ENCODE measurements at places on chromosomes 4 and X.

GRCh38 chr4:91037951-91038350 lies 910.8 kb downstream of the CCSER1 start:
- DNase-seq, result no peak

DNA sequence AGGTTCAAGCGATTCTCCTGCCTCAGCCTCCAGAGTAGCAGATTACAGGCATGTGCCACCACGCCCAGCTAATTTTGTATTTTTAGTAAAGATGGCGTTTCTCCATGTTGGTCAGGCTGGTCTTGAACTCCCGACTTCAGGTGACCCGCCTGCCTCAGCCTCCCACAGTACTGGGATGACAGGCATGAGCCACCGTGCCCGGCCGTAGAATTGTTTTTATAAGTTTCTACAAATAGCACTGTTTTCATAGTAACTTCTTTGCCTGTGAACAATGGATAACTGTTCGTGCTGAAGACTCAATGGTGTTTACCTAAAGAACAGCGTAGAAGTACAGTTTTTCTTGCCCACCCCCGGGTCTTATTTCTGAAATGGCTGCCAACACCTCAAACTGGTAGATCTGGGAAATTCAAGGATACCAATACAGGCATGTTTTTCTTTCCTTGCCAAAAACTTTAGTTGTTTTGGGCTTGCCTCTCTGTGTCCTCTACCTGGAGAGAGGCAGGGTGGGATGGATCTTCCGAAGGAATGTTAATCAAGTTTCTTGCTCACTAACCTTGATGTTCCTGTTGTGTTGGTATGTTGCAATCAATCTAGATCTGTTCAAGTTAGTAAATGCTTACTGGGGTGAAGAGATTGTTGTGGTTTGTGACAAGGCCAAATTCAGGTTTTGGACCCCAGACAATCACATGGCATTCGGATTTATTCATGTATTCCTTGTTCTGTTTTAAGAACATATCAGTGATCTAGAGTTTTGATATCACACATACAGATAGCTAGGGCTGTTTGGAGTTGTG lies 2.8 kb upstream of the RUFY3 start:
- DNase-seq, result no peak

GRCh38 chr4:13981499-13981898 lies 354.0 kb upstream of the BOD1L1 start:
- no peak for DNase-seq

DNA sequence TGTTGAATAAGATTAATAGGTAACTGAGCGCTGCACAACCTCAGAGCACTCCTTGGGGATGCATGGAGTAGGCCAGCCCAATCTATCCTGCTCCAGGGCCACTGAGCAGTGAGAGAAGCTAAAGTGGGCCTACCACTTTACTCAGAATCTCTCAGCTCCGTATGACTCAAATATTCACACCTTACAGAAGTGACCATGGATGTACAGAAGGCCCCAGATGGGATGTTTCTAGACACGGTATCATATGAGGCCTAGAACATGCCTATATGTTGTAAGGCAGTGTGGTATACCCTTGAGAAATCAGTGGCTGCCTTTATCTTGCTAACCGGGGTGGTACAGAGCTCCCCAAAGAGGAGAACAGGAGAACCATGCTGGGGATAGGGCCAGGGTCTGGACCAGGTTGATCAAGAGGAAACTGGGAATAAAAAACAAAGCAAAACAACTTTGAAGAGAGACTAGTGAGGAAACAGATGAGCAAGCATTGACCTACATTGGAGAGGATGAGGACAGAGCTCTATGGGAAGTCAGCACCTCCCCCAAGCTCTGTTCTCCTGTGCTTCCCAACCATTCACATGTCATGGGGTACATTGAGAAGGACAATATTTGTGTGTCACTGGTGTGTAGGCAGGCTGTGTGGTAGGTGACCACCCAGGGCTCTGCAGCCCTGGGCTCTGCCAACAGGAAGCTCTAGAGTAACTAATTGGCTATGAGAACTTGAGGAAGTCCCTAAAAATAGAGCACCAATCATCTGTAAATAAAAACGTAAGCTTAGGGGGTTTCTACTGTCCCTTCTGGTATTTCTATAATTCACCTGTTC lies 31.4 kb downstream of the HOPX start:
- no peak for DNase-seq

GRCh38 chr4:72555377-72555831 lies 13.6 kb downstream of the ADAMTS3 start:
- DNase-seq, result no peak

DNA sequence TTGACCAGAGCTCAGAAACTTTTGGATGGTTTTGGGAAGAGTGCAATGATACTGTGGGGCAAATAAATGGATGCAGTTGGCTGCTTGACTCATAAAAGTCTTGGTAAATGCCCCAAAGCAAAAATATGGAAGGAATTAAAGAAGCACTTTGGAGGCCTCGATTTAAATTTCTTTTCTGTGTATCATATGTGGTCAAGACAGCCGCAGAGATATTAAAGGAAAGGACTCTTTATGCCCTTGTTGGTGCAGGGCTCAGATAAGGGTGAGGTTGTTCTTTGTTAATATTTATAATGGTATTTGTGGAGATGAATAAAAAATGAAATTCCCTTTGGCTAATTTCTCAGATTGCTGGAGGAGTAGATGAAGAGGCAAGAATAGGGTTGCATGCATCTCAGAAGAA lies 90.2 kb downstream of the NHS start:
- no peak for DNase-seq

DNA sequence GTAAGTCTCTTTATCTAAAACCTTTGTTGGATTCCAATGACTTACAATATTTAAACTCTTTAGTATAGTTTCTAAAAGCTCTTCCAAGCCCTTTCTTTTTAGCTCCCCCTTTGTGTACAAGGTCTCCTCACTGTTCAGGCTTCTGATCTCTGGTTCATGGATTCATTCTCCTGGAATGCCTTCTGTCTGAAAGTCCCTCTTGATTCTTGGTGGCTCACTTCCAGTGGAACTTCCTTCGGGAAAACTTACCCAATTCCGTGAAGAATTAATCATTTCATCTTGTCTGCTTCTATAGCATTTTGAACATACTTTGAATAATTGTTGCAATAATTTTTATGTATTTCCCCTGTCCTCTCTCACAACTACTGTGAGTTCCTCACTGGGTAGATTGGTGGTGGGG lies 3.6 kb downstream of the ARHGAP24 start:
- no peak for DNase-seq

DNA sequence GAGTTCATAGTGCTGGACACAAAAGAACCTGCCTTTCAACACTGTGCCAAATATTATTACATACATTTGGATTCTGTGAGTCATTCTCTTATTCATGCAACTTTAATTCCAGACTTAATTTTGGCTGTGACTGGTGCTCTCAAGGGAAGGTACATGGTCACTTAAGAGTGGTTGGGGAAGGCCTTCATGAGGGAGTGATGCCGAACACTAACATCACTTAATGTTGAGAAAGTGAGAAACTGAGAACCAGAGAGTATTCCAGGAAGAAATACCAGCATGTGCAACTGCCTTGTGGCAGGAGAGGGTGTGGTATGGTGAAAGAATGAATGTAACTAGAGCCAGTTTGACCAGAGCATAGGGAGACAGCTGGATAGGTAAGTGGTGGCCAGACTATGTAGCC lies 41.5 kb upstream of the FHDC1 start:
- no peak for DNase-seq

- DNase-seq, result no peak
These were observed 39.1 kb upstream of the TMEM184C start for GRCh38 chr4:147578051-147578476.

DNA sequence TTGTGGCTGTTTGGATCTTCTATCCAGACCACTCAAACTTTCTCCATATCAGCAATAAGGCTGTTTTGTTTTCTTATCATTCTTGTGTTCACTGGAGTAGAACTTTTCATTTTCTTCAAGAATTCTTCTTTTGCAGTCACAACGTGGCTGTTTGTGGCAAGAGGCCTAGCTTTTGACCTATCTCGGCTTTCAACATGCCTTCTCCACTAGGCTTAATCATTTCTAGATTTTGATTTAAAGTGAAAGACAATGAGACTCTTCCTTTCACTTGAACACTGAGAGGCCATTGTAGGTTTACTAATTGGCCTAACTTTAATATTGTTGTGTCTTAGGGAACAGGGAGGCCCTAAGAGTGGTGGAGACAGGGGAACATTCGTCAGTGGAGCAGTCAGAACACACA lies 19.1 kb downstream of the FGF2 start:
- DNase-seq, result no peak

DNA sequence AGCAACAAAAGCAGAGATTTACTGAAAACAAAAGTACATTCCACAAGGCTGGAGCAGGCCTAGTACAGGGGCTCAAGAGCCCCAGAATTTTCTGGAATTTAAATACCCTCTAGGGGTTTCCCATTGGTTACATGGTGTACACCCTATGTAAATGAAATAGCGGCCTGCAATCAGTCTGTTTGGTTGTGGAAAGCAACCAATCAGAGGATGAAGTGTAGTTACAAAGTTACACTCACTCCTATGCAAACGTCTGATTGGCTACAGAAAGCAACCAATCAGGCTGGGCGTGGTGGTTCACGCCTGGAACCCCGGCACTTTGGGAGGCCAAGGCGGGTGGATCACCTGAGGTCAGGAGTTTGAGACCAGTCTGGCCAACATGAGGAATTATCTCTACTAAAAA lies 13.8 kb upstream of the TXLNG start:
- DNase-seq, result no peak

DNA sequence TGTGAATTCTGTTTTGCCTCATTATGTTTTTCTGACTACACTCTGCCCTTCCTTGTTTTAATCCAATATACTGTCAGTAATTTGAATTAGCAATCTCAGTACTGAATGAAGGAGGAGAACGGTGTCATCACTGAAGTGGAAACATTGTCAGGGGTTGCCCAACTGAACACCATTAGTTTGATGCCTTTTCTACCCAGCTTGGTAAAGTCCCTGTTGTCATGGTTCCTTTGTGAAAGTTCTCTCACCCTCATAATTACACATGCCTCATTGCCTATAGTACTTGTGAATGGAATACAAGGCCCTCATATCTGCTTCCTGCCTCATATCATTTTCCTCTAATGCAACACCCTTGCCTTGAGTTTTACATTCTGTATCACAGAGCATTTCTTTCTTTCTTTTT lies 76.9 kb downstream of the RRAGB start:
- DNase-seq, result no peak

- no peak for DNase-seq
These were observed 47.7 kb upstream of the SYTL5 start for GRCh38 chrX:37958525-37959211.

DNA sequence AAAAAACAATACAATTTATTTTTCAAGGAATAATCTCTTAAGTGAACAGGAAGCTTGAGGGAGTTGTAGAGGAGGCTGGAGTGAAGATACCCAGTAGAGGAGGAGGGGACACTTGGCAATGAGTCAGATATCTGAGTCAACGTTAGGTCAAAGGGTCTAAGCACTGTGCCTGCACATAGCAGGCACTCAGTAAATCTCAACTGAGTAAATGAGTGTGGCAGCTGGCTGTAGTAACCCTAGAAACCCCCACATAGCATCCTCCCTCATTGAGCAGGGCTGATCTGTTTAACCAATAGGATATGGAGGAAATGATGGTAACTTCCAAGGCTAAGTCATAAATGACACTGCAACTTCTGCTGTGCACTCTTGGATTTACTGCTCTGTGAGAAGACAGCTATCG lies 186.0 kb upstream of the FAM241A start:
- DNase-seq, result no peak

DNA sequence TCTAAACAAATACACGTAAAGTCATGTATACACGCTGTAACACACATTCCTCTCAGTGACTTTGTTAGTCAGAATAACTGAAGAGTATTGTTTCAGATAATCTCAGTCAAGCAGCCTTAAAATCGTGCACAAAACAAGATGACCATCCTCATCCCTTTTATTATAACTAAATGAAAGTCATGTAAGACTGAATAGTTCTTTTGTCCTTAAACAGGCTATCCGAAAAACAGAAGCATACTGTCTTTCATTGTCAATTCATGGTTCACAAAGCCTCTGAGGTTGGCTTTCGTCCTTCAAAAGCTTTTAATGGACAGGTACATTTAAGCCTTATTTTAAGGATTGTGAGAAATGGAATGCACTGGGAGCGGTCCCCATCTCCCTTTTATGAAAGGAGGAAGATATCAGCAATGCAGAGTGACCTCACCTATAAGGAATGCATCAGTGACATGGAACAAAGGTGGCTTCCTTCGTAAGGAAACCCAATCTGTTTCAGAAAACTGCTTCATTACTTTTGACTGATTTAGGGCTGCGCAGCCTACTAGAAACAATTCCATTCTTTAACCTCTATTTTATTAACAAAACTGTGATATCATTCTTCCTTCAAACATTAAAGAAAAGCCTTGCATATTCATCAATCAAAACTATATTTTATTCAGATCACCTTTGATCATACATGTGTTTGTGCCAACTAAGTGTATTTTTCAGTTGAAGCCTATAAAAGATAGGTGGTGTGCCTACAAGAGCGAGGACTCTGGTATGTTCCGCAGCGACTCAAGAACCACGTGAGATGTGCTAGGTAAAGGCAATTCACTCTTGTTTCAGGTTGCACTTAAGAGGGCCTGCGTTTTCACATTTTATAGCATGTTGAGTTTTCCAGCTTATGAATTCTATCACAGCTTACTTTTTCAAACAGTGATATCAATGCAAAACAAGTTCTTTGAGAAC lies 19.2 kb downstream of the SH3RF1 start:
- no peak for DNase-seq

DNA sequence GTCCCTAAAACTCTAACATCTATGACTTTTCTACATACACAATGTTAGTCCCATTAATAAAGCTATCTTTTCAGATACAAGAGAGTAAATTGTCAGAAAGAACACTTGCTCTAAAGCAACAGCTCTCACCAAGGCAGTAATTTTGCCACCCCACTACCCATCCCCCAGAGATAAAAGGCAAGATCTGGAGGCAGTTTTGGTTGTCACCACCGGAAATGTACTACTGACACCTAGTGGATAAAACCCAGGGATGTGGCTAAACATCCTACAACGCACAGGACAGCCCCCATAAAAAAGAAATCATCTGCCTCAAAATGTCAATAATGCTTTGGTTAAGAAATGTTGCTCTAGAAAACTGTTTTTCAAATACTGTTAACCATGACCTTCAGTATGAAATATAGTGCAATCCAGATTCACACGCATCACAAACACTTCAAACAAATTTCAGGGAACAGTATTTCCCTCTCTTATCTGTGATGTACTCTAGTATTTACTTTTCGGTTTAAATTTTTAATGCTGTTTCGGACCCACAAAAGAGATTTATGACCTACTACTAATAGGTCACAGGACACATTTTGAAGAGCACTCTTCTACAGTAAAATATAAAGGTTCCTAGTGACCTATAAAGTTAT lies 5.1 kb downstream of the FBXL5 start:
- DNase-seq, result peak; percentile 54
